ENCODE measurements at places on chromosomes 3 and 15.

- DNase-seq, result no peak
Measured at GRCh38 chr3:155512867-155513261, 219.4 kb upstream of the STRIT1 start.

- no peak for DNase-seq
Measured at GRCh38 chr3:42270561-42270960, 4.6 kb upstream of the CCK start.

- no peak for DNase-seq
Measured at GRCh38 chr3:2826453-2826852, 283.7 kb downstream of the IL5RA start.

DNA sequence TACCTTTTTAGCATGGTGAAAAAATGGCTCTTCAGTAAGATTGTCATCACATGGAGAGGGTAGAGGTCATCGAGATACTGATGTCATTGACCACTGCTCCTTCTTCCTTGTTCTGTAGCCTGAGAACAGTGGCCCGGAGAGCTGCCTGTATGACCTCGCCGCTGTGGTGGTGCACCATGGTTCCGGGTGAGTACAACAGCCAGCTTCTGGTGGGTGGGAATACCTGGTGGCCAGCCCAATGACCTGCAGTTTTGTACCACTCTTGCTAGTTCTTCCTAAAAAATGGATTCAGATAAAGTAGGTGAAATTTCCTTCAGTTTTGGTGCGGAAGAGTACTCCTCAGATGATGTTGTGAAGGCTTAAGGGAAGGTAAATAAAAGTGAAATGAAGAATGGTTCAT, 8.4 kb upstream of the FBXL22 start:
- DNase-seq, result no peak

GRCh38 chr15:70608144-70608543, 155.2 kb downstream of the UACA start:
- DNase-seq, result no peak

DNA sequence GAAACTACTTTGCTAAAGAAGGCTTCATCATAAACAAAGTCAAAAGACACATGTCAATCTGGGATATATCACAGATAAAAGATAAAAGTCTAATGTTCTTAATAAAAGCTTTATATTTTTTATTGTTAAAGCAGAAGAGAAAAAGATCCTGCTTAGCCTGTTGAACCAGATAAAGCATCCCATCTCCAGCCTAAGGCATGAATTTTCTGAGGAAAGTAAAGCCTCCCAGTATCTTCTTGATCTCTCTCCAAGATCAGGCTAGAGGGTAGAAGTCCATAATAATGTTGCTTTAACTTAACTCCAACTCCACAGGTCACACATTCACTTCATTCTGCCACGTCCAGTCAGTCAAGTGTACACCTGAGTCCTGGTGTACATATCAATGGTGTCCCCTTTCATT, 14.2 kb downstream of the ARL14 start:
- DNase-seq, result no peak

- no peak for DNase-seq
Measured at GRCh38 chr15:57335719-57336118, 40.6 kb upstream of the CGNL1 start.

GRCh38 chr3:88433568-88433967, 283.8 kb downstream of the C3orf38 start:
- no peak for DNase-seq

DNA sequence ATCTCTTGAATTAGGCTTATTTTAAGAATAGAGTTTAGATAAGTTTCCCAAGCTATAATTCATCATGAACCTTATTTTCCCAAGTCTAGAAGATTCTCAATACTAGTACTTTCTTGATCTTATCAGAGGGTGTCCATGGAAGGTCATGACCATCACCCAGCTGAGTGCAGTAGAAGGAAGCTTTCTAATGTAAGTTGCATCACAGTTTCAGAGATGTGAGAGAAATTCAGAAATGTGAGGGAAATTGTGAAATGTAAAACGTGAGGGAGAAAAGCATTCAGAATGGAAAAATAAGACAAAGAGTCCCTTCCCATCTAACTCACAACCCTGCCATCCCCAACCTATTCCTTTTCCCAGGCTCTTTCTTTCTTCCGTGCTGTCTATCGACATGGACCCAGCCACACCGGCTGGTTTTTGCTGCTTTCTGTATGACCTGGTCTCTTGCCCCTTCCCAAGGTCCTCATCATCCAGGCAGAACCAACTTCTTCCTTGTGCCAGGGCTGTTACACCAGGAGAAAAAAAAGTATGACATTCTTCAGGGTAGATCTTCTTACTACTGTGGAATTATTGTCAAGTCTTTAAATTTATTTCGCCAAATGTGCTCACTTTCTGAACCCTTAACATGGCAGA, 6.7 kb downstream of the CAPN3 start:
- DNase-seq, result no peak

DNA sequence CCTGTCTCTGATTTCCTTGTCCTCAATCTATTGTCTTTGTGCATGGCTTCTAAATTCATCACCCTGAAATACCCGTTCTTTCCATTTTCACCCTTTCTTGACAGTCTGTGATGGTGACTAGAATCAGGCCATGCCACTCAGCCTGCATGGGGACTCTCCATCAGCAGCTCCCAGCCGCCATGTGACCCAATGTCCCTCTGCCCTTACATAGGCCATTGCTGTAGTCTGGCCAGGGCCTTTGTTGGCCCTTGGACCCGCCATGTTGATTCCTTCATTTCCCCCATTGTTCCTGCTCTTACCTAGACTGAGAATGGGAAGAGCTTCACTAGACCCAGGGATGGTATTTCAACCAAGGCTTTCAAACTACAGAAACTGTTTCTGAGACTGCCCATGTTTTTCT, 45.8 kb downstream of the SPSB4 start:
- DNase-seq, result no peak

DNA sequence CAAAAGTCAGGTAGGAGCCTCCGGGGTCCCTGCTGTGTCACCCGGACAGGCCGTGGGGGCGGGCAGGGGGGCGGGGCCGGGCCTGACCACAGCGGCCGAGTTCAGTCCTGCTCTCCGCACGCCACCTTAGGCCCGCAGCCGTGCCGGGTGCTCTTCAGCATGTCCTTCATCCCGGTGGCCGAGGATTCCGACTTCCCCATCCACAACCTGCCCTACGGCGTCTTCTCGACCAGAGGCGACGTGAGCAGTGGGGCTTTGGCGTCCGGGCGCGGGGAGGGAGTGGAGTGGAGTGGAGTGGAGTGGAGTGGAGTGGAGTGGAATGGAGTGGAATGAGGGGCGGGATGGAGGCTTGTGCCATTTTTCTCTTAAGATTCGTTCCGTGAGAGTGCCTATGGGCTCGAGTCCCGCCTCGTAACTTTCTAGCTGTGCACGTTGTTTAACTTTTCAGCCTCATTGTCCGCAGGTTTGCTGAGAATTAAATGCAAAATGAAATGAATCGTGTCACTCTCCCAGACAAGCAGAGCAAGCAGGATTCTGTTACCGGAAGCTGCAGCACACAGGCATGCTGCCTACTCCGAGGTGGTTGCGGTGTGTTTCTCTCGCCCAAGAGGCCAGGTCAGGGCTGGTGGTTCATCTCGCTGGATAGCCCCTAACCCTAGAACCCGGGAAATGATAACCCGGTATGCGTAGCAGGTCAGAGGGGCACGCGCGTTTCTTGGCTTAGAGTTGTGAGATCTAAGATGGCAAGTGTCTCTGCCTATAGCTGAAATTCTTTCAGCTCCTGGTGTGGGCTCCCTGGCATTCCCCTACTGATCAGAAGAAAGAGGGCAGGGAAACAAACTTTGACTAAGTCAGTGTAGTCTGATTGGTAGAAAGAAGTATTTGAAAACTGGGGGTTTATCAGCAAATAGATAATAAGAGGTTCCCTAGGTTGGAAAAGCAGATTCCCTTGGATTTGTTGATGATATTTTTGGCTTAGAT, at the start of gene FAH:
Gene FAH, plus strand, starts transcription at position 104 of the 981 bp plus-strand sequence. Its CDS starts 56 bp downstream, at position 160.
- DNase-seq, result no peak

DNA sequence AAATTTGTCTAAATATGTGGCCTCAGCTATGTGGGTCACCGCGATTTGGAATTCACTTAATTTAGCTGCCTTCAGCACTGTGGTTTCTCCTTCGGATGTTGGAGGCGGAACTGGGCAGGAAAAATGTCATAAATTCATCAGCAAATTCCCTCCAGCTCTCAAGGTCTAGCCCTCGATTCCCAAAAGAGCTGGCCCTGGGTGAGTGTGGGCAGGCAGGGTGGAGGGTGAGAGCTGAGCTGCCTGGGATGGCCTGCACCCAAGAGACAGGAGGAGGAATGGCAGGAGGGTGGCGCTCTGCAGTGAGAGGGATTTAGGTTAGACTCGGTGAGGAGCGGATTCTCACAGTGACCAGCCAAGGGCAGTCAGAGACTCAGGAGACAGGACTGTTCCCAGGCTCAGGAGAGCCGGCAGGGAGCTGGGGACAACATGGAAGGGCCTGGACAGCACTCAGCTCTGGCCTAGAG, 57.1 kb downstream of the FEM1B start:
- DNase-seq, result no peak

DNA sequence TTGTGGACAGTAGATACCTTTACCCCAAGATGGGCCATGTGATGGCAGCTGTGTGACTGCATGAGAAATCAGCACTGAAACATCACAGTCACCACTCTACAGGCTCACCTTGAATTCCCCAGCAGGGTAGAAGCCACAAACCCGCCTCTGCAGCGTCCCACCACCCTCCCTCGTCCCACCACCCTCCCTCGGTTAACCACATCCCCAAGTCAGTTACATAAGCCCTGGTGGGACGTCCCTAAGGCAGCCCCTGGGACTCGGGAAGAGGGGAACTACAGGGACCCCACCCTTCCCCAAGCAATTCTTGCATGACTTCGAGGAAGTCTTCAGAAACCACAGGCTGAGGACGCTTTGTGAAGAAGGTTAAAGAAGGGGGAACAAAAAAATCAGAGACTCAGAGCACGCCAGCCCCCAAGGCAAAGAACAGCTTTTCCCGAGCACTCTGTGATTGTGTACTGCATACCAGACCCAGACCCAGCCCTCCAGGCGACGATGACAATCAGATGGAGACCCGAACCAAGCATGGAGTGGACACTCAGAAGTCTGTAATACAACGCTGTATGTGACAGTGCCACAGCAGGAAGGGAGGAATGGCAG, 60.5 kb downstream of the SH3BP5 start:
- peak; percentile 57 for DNase-seq

- no peak for DNase-seq
Measured at GRCh38 chr3:184814214-184814613, 2.2 kb downstream of the VPS8 start.

- DNase-seq, result no peak
Measured at GRCh38 chr3:15519096-15519495, 2.4 kb downstream of the COLQ start.

DNA sequence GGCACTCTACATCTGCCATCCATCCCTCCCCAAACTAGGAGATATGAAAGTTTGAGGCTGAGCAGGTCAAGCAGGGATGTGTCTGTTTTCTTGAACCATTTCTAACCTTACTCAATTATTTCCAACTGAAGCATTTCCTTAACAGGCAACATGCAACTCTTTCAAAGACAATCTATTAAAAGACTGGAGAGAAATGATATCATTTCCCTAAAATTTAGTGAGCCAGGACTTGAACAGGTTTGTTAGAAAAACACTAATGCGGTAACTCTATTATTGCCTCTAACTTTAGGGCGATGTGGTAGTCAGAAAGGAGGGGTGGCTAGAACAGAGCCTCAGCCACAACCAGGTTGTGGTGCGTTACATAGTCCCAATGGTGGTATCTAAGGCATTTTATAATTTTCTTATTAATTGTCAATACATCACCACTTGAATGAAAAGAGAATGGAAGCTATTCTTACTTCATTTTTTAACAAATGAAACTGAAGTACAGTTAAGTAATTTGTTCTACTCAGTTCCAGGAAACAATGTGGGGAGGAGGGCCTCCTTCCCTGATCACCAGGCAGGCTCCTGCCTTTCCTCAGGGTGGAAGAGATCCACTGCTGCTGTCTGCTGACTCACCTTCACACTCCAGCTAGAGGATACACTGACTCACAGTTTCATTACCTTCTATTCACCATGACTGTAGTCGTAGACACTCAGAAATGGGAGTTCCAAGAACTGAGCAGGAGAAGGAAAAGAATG, 22.8 kb downstream of the MYO1E start:
- no peak for DNase-seq

- peak; percentile 7 for DNase-seq
Measured at GRCh38 chr15:51982013-51982769, 10.6 kb upstream of the LEO1 start.

DNA sequence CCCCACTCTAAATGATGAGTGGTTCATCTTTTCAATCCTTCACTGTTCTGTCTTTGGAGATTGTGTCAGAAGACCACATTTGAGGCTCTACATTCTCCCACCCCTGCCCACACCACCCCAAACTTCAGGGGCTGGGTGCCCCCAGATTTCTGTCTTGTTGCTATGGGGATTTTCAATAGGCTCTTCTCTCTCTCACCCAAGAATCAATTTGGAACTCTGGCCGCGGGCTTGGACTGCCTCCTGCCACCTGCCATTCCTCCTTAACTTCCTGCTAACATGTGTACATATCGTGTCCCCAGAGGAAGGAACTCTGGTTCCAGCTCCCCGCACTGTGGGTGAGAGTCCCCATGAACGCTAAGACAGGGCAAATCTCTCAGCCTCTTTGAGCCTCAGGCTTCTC, 67.4 kb upstream of the LARS2 start:
- no peak for DNase-seq

- no peak for DNase-seq
Measured at GRCh38 chr3:32571192-32571485, 481 bp upstream of the DYNC1LI1 start.

DNA sequence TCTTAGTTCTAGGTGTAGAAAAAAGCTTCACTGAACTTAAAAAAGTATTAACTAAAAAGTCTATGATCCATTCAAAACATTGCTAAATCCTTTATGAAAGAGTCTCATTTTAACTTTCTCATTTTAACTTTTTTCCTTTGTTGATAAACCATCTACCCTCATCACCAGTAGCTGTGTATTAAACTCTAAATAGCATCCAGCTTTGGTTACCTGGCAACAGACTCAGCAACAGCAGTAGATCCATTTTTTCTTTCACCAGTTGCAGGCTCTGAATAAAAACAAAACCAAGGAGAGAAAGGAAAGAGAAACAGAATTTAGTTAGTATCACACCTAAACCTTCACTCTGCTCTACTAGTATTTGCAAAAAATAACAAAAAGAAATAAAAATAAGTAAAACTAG, 51.6 kb downstream of the TP53BP1 start:
- DNase-seq, result no peak

GRCh38 chr3:171777596-171777995, 32.7 kb downstream of the PLD1 start:
- DNase-seq, result no peak

- no peak for DNase-seq
Measured at GRCh38 chr3:12226031-12226430, 62.8 kb upstream of the PPARG start.

DNA sequence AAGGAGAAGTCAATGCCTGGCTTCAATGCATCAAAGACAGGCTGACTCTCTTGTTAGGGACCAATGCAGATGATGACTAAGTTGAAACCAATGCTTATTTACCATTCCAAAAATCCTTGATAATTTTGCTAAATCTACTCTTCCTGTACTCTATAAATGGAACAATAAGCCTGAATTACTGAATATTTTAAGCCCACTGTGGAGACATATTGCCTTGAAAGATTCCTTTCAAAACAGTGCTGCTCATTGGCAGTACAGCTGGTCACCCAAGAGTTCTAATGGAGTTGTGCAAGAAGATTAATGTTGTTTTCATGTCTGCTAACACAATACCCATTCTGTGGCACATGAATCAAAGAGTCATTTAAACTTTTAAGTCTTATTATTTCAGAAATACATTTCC, 181.0 kb upstream of the CBLB start:
- DNase-seq, result no peak

GRCh38 chr15:64653757-64654156, 121.6 kb downstream of the RBPMS2 start:
- no peak for DNase-seq

GRCh38 chr3:114506591-114507300, 212.9 kb downstream of the TIGIT start:
- DNase-seq, result no peak

- DNase-seq, result no peak
Measured at GRCh38 chr3:172127141-172127540, 87.8 kb downstream of the FNDC3B start.

All from stimulated activated CD8-positive, alpha-beta memory T cell treated with anti-CD3 and anti-CD28 coated beads, Interleukin-7, amount 100 ng/mL, for 48 hours (primary cell).